NT2/D1 (cell line): ENCODE measurements at places on chromosomes 5 and 9.

GRCh38 chr9:110049699-110050450 lies 158.1 kb downstream of the C9orf152 start:
- DNase-seq, result no peak

DNA sequence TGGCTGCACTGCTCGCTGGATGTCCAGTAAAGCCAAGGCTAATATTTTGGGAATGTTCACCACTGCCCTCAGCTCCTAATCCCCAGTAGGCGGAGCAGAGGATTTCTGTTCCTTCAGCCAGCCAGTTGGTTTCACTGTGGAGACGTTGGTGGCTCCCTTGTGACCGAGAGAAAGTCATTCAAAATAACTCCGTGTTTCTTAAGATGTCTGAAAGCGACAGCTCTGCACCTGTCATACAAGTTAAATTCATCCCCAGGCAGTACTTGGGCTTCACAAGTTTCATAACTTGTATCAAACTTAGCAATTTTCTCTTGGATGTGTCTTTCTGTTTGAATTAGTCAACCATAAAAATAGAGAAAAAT lies 382 bp upstream of the CDKN2B start:
- DNase-seq, result no peak

GRCh38 chr5:120304663-120305062 lies 159.4 kb upstream of the PRR16 start:
- DNase-seq, result no peak

GRCh38 chr5:5288201-5288600 lies 134.3 kb upstream of the ICE1 start:
- no peak for DNase-seq

DNA sequence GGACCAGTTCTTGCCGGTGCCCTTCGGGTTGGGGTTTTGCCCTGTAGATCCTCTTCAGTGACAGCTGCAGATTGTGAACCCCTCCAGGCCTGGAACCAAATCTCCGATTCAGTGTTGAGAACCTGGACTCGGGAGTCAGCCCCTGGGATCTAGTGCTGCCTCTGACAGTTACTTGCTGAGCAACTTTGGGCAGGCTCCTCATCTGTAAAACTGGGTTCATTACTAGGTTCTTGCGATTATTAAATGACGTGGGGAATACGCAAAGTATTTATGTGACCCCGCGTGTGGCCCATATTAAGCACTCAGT lies 600 bp downstream of the ERCC6L2 start:
- no peak for DNase-seq

DNA sequence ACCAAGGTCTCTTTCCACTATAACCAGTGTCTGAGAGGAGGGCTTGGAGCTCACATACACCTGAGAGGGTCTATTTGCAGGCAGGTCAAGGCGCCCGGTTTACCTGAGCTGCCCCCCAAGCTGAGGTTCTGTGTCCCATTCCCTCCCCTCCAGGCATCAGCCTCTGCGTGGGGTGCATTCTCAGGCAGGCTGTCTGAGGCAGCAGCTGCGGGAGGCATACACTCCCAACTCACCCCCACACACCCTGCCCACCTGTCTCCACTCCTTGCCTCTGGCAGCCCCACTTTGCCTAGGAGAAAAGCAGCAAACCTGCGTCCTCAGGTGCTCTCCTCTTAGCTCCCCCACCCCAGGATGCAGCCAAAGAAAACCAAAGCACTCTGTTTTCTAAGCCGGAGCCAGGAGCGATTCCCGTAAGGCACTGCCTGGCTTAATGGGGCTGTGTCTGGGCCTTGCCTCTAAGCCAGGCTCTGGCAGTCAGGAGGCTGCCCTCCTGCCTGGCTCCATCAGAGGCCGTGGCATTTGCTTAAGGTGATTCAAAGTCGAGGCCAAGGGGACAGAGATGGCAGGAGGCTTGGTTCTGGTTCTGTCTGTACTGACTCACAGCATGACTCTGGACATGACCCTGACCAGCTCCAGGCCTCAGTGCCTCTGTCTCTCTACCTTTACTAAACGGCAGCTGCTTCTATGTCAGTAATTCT lies 139.2 kb upstream of the TRIM32 start:
- DNase-seq, result no peak

GRCh38 chr9:120110520-120110919 lies 469.4 kb downstream of the CDK5RAP2 start:
- no peak for DNase-seq

DNA sequence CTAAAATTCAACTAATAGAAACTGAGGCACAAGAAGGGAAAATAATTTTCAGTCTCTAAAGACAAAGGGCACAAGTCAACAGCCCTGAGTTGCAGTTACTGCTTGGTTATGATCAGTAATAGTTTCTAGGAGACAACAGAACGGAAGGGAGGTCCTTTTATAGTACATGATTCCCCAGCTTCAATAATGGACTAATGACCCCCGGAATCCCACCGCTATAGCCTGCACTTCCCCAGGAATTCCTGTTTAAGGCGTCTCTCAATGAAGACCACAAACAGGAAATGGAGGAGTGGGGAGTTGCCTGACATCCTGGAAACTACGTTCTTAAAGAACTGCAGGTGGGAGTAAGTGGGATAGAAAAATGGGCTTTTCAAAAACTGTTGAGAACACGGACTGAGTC lies 60.6 kb downstream of the DIAPH1 start:
- no peak for DNase-seq

GRCh38 chr9:133306242-133307204 lies 29.5 kb downstream of the SURF6 start:
- DNase-seq, result no peak

DNA sequence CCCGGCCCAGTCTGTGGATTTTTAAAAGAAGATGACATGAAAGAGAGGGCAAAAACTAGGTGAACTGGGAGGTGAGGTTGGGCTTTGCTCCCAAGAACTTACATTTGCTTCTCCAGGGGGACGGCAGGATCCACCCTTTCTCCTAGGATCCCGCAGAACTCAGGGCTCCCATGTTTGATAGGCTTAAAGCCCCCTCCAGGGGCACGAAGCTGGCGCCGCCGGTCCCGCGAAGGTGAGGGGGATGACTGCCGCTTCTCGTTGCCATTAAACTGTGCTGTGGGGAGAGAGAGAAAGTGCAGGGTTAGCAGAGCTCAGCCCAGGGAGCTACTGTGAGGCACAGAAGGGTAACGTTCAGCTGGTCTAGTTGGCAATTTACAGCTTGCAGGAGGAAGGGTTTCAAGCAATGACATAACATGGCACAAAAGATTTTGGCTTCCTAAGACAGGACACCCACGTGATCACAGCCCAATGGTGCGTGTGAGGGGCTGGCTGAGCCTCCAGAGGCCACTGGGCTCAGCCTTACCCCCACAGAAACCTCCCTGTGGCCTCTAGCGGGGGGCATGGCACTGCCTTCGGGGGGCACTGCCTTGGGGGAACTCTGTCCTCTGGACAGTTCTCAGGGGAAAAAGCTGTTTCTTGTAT lies 52.0 kb upstream of the SLC25A51 start:
- no peak for DNase-seq

GRCh38 chr5:80967500-80968181 lies 7.5 kb downstream of the RASGRF2 start:
- DNase-seq, result no peak

DNA sequence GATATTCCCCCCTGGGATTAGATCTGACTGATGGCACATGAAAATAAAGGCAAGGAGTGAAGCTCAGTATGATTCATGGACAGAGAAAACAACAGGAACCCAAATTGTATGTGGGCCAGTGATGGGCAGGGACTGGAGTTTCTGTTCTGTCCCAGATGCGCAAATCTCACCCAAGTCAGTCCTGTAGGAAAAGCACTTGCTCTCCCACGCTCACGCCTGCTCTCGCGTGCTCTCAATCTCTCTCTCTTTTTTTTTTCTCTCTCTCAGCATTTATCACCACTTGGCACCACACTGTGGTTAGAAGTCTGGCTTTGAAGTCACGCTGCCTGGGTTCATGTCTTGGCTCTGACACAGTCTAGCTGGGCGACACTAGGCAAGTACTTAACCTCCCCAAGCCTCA lies 106.5 kb upstream of the LRRTM2 start:
- DNase-seq, result no peak

- no peak for DNase-seq
These were observed 410.9 kb upstream of the PRR16 start for GRCh38 chr5:120052916-120053828.

GRCh38 chr9:89686126-89686525 lies 81.3 kb downstream of the GADD45G start:
- no peak for DNase-seq

GRCh38 chr5:103315455-103315854 lies 56.9 kb downstream of the MACIR start:
- DNase-seq, result no peak
